ENCODE measurements at places on chromosomes 5 and 9.

DNA sequence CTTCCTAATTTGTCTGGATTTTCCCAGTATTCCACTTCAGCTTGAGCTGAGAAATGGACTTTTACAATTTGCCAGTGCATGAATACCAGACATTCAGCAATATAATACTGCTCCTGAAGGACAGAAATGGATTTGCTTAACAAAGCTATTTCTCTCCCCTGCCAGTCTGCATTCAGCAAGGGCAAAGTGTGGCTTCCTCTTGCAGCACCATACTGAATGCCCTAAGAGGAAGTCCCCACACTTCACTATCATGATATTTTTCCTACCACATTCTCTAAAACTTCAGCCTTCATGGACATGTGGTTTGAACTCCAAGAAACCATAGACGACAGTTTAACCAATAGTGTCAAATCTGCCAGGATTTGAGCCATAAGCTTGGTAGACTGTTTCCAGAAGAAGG is 19.8 kb upstream of the TLE4 start:
- no peak for DNase-seq

DNA sequence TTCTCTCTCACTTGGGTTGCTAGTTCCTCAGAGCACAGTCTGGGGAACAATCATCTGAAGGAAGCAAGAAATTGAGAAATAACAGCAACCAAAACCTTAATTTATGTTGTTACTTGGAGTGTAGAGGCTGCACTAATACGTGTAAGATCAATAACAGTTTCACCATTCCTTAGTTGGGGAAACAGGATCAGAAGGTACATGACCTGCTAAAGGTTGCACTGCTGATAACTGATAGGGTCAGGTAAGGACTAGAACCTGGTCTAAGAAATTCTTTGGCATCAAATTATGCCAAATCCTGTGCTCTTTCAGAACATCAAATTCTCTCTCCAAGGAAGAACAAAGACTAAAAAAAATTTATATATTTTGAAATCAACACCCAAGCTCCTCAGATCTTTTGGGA is 278.6 kb upstream of the C9orf72 start:
- DNase-seq = no peak

- no peak for DNase-seq
These were observed 337.6 kb upstream of the SEMA6A start for GRCh38 chr5:116912221-116912620.

DNA sequence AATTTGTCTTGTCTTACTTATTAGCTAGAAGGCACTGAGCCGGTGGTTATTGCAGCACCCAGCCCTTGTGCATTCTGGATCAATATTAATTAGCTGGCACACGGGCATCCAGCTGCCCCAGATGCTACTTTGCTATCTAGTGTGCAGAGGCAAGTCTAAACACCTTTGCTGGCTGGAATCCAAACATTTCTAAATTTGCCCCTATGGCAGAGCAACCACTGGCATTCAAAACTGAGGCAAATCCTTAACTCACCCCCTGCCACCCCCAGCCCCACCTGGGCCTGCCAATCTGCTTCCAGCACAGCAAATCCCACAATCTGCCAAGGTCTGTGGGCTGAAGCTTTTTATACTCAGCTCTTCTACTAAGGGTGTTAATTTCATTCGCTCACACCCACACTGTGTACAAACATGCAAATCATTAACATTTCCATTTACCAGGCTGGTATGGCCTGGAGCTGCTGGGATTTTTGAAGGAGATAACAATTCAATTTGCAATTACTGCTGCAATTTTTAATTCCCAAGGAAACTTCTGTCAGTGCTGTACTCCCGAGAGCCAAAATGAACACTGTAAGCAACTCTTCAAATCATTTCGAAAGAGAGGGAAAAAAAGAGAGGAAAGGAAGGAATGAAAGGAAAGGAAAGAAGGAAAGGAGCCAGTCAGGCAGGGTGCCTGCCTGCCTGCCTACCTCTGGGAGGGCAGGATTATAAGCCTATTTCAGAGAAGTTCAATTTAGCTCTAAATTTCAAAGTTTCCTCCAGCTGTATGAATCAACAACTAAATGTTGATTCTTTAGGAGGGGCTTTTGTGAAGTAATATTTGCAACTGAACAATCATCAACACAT is 35.5 kb downstream of the RAPGEF1 start:
- peak; percentile 38 for DNase-seq

DNA sequence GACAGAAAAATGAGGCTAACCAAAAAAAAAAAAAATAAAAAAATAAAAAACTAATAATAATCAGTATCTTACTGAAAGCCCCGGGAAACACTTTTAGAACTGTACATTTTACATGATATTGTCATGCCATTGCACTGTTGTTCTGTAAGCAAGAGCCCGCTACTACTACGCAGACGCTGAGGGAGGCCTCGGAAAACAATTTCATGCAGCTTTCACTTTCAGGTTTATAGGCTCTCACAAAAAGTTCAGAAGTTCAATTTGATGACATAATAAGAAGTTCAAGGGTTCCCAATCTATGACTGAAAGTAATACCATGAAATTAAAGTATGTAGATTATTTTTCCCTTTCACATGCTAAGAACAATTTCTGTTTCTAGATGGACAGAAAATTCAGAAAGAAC is 318.3 kb upstream of the ITGA1 start:
- DNase-seq = peak; percentile 6

GRCh38 chr9:126523611-126524111 is 90.1 kb upstream of the LMX1B start:
- no peak for DNase-seq

- no peak for DNase-seq
These were observed 74.9 kb downstream of the FBXL7 start for GRCh38 chr5:15574806-15575325.

- DNase-seq = peak; percentile 94
These were observed 2.5 kb upstream of the ZNF367 start for GRCh38 chr9:96420468-96421219.

GRCh38 chr5:10632110-10632761 is 68.4 kb downstream of the ANKRD33B start:
- no peak for DNase-seq

DNA sequence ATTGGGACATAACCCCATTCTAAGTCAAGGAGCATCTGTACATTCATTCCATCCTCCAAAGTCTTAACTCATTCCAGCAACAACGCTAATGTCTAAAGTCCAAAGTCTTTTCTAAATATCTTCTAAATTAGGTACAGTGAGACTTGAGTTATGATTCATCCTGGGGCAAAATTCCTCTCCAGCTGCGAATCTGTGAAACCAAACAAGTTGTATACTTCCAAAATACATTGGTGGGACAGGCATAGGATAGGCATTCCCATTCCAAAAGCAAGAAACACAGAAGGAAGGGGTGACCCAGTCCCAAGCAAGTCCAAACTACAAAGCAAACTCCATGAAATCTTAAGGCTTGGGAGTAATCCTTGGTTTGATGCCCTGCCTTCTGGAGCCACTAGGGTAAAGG is 97.6 kb upstream of the FANCC start:
- DNase-seq = no peak

- DNase-seq = no peak
These were observed 374.5 kb upstream of the DAB2 start for GRCh38 chr5:39799242-39799641.

- DNase-seq = no peak
These were observed 18.7 kb downstream of the ADAMTSL1 start for GRCh38 chr9:18492612-18493011.

- DNase-seq = no peak
These were observed 60.2 kb downstream of the OSTF1 start for GRCh38 chr9:75148561-75148960.

DNA sequence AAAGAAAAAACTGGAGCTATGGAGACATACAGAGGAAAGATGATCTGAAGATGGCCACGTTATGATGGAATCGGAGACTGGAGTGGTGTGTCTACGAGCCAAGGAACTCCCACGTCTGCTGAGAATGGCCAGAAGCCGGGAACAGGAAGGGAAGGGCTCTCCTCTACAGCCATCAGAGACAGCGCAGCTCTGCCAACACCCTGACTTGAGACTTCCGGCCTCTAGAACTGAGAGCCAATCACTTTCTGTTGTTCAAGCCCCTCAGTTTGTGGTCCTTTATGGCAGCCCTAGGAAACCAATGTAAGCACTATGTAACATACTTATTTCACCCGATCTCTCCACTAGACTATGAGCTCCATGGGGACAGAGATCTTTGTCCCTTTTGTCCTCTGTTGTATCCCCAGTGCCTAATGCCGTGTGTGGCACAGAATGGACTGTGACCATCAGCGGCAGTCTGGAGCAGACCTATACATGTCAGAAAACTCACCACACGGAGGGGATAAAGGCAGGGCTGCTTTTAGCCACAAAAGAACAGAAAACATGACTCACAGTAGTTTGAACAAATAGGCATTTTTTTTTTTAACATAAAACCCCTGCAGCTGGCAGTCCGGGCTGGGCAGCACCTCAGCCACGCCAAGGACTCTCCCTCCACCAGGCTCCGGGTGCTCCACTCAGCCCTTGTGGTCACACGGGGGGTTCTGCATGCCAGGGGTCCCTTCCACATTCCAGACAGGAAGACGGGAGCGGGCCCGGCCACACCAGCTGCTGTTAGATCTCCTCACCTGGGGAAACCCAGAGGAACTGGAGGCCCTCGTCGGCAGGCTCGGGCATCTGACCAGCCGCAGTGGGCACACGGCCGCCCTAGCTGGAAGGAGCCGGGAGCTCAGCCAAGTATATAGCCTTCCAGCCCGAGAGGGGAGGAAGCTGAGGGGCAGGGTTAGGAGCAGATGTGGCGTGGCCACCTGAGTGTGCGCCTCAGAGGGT is 16.1 kb upstream of the MXD3 start:
- DNase-seq = no peak

DNA sequence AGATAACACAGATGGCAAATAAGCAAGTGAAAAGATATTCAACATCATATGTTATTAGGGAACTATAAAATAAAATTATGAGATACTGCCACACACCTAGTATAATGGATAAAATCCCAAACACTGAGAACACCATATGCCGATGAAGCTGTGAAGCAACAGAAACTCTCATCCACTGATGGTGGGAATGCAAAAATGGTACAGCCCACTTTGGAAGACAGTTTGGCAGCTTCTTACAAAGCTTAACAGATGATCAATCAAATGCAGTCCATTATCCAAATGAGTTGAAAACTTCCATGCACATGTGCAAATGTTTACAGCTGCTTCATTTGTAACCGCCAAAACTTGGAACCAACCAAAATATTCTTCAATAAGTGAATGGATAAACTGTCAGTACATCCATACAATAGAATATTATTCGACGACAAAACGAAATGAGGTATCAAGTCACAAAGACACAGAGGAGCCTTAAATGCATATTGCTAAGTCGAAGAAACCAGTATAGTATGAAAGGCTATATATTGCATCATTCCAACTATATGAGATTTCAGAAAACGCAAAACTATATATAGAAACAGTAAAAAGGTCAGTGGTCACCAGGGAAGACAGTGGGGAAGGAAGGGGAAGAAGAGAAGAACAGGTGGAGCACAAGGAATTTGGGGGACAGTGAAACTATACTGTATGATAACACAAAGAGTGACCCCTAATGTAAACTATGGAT is 14.9 kb downstream of the PFDN1 start:
- DNase-seq = no peak

GRCh38 chr9:105333076-105333475 is 88.6 kb downstream of the SLC44A1 start:
- no peak for DNase-seq

DNA sequence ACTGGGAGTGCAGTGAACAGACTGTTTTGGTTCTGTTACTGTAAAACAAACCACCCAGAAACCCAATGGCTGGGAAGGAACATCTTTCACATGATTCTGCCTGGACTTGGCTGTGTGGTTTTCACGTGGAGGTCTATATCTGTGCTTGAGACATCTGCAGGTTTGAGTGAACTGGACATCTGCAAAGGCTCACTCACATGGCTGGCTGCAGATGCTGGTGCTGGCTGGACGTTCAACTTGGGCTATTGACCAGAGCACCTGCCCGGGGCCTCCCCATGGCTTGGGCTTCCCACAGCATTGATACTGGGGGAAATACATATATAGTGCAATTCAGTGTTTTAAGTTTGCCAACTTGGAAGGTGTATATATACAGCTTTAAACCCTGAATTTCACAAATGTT is 6.8 kb downstream of the CTSL start:
- no peak for DNase-seq

DNA sequence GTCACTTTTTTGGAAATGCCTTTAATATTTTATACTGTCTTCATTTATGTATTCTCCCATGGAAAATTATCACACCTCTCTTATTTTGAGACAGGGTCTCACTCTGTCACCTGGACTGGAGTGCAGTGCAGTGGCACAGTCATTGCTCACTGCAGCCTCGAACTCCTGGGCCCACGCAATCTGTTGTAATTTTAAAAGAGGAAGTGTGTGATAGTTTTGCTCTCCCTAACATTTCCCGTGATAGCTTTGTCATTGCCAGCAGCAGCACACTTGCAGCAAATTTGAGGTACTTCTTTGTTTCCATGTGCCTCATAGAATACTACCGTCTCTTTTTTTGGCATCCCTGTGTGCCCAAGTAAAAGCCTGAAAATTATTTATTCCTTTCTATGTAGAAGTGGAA is 103.5 kb downstream of the RNF180 start:
- no peak for DNase-seq

DNA sequence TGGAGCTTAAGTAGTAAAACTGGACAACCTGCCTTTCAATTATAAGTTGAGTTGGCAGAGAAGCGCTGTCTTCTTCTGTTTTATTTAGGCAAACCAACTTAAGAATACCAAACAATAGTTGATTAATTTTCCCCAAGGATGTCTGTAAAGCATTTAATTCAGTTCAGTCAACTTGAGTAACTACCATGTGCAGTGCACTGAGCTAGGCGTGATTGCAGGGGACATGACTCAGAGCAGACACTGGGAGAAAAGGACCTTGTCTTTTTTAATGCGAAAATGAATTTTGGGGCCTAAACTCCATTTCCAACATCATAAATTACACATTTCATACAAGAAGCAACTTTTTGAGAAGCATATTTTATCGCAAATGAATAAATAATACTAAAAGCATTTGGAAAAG is 66.3 kb downstream of the FBXL7 start:
- DNase-seq = no peak

DNA sequence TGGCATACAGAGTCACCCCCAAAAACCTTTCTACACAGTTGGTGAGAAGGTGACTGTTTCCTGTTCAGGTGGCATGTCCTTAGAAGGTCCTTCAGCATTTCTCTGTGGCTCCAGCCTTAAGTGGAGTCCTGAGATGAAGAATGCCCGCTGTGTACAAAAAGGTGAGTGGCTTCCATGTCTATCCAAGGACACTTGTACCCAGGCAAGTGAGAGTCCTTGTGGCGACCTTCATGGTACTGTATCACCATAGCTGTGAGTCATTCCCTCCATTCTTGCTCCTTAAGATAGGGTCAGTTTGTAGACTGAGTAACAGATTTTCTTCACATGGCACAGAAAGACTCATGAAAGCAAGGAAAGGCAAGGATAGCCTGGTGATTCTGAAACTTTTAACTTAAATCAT is 63.1 kb downstream of the C7 start:
- no peak for DNase-seq
